ENCODE measurements at places on chromosomes 7 and 10. TPM values are rescaled to one million over a fixed set of nuclear protein-coding genes. Genes with fewer than 3 reads are reported as not detected.
A peak's percentile ranks its signal among the peaks of the same experiment; 100 is the strongest.

Gene KIAA1217
- 18.4 TPM for total RNA-seq

DNA sequence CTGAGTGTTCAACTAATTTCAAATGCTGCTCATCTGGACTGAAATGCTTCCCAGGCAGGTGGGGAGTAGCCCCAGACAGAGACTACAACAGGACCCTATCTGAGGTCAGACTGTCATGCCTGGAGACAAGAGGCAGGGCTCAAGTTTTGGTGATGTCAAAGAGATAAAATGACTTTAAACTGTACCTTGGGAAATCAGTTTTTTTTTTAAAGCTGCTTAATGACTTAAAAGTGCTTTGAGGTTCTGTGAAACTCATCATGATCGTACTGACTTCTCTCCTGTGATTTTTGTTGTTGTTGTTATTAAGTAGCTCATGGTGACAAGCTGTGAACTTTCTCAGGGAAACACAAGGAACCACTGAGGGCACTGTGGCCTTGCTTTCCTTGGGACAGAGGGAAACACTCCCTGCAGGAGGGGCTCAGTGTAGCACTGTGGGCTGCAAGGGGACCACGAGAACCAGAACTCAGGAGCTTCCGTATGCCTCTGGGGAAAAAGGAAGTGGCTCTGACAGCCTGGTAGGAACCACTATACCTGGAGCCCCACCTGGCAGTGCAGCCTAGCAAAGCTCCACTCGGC, 9.5 kb downstream of the HIPK2 start:
- no peak for DNase-seq

Gene SPOCK2
- total RNA-seq: 151 TPM

GRCh38 chr7:144575456-144575855, 172.0 kb upstream of the NOBOX start:
- no peak for DNase-seq

- no peak for DNase-seq
Measured at GRCh38 chr7:43926798-43927123, 525 bp downstream of the UBE2D4 start.

- DNase-seq: peak; percentile 65
Measured at GRCh38 chr7:66758950-66759628, 18.6 kb downstream of the RABGEF1 start.

Gene PDK4
- 111 TPM for total RNA-seq

- no peak for DNase-seq
Measured at GRCh38 chr7:100107890-100108289, 6.4 kb downstream of the AP4M1 start.

Gene PARD3
- total RNA-seq: 61.6 TPM

- DNase-seq: no peak
Measured at GRCh38 chr10:94042834-94043175, 49.1 kb downstream of the PLCE1 start.

DNA sequence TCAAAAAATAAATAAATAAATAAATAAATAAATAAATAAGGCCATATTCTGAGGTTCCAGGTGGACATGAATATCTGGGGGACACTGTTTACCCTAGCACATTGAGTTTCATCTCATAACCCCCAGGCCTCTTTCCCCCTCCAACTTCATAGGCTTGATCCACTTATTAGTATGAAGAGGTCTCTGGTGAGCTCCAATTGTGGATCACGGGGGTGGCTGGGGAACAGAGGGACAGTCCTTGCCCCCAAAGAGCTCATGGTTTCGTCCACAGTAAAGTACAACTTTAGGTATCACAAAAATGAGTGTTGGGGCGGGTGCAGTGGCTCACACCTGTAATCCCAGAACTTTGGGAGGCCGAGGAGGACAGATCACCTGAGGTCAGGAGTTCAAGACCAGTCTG, 93.4 kb upstream of the TNRC18 start:
- no peak for DNase-seq

Gene HMX2
- total RNA-seq: not detected

GRCh38 chr7:64098-64915, 128.1 kb upstream of the FAM20C start:
- DNase-seq: no peak

Gene LHPP
- 18.4 TPM for total RNA-seq

DNA sequence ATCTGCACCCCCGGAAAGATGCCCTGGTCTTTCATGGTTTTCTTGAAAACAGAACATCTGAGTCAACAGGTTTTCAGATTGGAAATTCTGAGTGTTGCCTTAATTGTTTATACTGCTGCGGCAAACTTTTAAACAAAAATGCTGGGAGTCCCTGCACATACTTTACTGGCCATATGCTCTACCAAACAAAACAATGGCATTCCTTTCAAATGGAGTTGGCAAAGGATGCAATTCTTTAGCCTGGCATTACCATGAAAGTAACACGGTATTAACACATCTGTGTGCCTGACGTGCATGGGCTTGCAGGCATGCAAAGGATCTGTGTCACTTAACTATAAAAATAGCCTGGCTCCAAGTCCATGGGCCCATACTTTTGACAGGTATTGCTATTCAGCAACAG, 4.2 kb downstream of the INHBA start:
- no peak for DNase-seq

- no peak for DNase-seq
Measured at GRCh38 chr10:33227489-33227888, 107.0 kb downstream of the NRP1 start.

DNA sequence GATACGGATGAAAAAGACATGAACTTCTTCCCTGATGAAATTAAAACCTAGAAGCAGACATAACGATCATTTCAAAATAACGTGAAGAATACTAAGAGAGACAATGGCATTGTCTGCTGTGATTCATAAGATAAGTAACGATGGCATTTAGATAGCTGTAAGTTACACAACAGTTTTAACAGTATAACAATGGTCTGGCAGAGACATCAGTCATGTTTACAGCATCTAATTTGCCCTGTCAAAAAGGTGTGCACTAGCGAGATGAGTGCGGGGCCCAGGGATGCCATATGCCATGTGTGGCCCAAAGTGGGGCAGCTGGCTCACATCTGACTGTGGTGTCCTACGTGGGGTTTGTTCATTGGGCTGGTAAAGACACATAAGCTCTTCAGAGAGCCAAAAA, 55.7 kb upstream of the RHEB start:
- no peak for DNase-seq

Gene RASA4B
- 4.8 TPM for total RNA-seq

DNA sequence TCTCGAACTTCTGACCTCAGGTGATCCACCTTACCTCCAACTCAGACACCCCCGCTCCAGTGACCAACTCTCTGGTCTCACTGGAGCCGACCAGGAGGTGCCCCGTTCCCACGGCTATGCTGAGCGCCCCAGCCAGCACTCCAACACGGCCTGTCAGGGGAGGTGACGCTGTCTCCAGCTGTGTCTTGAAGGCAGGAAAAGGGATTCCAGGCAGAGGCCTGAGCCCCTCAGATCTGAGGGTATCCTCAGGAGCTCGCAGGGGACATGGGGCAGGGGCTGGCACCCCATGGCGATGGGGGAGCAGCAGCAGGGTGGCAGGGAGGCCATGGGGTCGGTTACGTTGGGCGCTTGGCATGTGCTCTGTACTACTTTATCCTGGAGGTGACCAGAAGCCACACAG, 94.3 kb upstream of the RHEB start:
- peak; percentile 54 for DNase-seq

Gene OGDHL
- not detected for total RNA-seq

DNA sequence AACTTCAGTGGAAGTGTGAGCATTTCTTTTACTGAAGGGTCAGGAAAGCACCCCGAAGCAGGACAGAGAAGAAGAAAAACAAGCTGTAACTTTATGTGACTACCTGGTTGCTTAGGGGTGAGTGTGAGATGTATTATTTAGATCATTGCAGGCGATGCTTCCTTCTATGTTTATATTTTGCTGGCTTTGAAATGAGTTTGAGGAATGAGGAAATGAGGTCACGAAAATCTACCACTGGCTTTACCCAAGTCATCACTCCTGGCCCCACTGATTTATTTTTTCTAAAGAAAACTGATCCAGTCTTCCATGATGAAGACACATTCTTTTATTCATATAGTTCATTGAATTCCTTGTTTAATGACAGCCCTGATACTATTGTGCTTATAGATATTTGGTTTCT, 716.6 kb upstream of the FZD8 start:
- no peak for DNase-seq

DNA sequence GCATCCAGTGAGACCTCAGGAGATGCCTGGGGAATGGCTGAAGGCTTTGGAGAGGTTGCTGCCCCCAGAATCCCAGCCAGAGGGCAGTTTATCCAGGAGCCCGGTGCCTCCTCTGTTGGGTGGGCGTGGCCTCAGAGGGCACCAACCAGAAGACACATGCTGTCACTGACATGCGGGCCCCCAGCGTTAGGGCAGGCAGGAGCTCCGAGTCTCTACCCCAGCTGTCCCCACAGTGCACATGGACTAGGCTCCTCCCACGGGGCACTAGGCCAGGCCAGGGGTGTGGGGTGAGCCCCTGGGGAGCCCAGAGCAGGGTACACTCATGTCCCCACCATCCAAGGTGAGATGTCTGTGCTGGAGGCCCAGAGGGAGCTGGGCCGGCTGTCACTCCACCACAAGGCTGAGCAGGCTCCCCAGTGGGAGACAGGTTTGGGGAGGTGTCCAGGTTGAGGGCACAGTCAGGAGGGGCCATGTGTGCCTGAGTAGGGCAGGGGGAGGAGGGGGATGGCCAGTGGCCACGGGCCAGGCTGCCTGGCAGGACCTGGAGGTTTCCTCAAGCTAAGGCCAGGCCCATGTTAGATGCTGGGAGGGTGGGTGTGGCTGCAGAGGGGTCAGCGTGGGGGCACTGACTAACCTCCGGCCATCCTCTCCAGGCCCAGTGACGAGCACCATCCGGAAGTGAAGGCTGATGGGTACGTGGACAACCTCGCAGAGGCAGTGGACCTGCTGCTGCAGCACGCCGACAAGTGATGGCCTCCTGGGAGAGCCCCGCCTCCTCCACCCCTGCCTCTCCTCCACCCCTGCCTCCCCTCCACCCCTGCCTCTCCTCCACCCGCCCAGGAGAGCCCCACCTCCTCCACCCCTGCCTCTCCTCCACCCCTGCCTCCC, 131.3 kb downstream of the FAM53B start:
- no peak for DNase-seq

- no peak for DNase-seq
Measured at GRCh38 chr7:11427686-11428273, 404.2 kb downstream of the THSD7A start.

- no peak for DNase-seq
Measured at GRCh38 chr10:34217524-34217923, 597.6 kb downstream of the PARD3 start.

GRCh38 chr10:35699848-35700486, 57.9 kb upstream of the FZD8 start:
- DNase-seq: no peak

DNA sequence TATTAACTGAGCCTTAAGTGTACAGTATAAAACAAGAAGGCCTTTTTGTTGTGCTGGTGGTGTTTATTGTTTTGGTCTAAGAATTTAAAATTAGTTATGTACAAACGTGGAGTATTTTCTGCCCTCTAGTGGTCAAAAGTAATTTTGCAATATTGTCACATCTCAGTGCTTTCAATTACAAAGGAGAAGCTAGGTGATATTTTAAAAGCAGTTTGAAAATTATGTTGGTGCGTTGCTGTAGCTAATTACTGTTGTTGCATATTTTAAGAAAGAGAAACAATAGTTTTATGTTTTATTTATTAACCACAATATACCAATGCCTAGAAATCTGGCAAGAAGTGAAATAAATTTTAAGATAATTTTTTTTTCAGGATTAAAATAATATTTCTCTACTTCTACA, 11.4 kb downstream of the NPVF start:
- no peak for DNase-seq

DNA sequence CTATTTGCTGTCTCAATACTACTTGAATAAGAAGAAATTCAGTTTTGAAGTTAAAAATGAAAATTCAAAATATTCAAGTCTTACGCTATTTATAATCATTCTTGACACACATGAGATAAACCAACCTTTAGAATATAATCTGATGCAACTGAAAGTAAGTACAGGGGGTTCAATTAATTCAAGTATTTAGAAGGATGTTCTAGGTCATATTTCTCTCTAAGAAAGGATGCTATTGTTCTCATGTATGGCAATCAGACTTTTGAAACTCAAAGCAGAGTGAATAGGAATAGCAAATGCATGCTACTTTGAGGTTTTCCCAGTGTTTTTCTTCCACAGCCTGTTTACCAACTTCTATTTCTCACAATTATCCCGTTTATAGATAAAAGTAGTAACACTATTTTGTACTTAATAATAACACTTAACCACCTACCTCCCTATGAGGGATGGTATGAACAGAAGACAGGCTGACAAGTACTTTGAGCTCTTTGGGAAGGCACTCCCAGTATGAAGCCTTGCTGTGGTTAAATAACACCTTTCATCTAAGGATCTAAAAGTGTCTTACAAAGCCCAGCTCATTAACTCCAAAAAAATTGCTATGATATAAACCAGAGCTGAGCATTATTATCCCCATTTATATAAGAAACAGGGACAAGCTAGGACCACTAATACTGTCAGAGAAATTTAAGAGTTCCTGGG, 18.0 kb upstream of the SPOCK2 start:
- DNase-seq: no peak

DNA sequence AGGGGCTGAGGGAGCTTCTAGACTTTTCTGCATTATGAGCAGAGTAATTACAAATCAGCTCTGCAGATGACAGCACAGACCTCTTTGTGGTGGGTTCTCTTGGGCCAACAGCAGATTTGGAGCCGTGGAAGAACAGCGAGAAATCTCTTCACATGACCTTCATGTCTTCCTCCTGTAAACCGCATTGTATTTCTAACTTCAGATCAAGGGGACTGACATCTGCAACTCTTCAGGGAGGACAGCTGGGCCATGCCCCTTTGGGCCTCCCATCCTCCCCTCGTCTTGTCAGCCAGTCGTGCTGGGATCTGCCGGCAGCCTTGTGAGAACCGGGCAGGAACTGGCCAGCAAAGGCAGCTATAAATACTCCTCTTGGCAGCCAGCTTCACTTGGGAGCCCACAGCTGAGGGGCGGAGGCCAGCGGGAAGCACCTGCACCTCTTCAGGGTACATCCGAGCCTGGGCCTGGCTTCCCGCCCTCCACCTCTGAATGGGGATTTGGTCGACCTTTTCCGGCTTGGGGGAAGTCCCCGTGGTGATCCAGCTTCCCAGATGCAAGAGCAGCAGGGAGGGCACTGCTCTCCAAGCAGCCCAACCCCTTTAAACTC, 54.7 kb downstream of the STEAP1B start:
- peak; percentile 88 for DNase-seq

Gene COBL
- 46.8 TPM for total RNA-seq

Gene C10orf62
- 0.20 TPM for total RNA-seq

- no peak for DNase-seq
Measured at GRCh38 chr10:131387018-131387529, 75.6 kb upstream of the TCERG1L start.

Gene MMD2
- not detected for total RNA-seq

Gene CYP2C19
- total RNA-seq: 0.14 TPM
